ENCODE measurements at places on chromosomes 7 and 10. TPM values are rescaled to one million over a fixed set of nuclear protein-coding genes. Genes with fewer than 3 reads are reported as not detected.

The ZRANB1 gene
- total RNA-seq, result 6.4 TPM

The TUBAL3 gene
- 0.33 TPM for total RNA-seq

The OR2A12 gene
- total RNA-seq, result not detected

The MAT1A gene
- not detected for total RNA-seq

The SCIN gene
- total RNA-seq, result 0.45 TPM

The EEPD1 gene
- total RNA-seq, result 49.8 TPM

The SDK1 gene
- 0.72 TPM for total RNA-seq

The SYT15B gene
- total RNA-seq, result 5.2 TPM

The TBC1D12 gene
- 6.3 TPM for total RNA-seq

The ZNF365 gene
- 0.93 TPM for total RNA-seq

The GRM3 gene
- not detected for total RNA-seq

The ELMO1 gene
- 1.6 TPM for total RNA-seq

The UCN3 gene
- total RNA-seq, result not detected

The MYPN gene
- 2.3 TPM for total RNA-seq

The VAX1 gene
- total RNA-seq, result 1.3 TPM

The PPA1 gene
- 200 TPM for total RNA-seq

The VWDE gene
- 0.29 TPM for total RNA-seq

The TMEM176A gene
- not detected for total RNA-seq

The PANK1 gene
- total RNA-seq, result 5.8 TPM

The BRI3 gene
- 188 TPM for total RNA-seq

The CDK5 gene
- total RNA-seq, result 35.2 TPM

Data from A549 treated with ZK216348 at 1 μM for 4 hours (cell line).